ENCODE measurements at places on chromosomes 2 and 18.

- DNase-seq, result no peak
Measured at GRCh38 chr18:58466636-58467205, 162.2 kb downstream of the ALPK2 start.

- DNase-seq, result peak; percentile 63
Measured at GRCh38 chr2:30706534-30707303, 100.5 kb downstream of the CAPN13 start.

GRCh38 chr2:207885010-207885409, 115.3 kb upstream of the FZD5 start:
- DNase-seq, result no peak

GRCh38 chr2:119384971-119385370, 18.2 kb downstream of the DBI start:
- DNase-seq, result no peak

- DNase-seq, result no peak
Measured at GRCh38 chr2:147288131-147288530, 556.7 kb upstream of the ACVR2A start.

- DNase-seq, result no peak
Measured at GRCh38 chr18:25164848-25165811, 186.8 kb downstream of the ZNF521 start.

- DNase-seq, result no peak
Measured at GRCh38 chr2:184679219-184680018, 81.1 kb downstream of the ZNF804A start.
